Choroid plexus epithelial cell (primary cell): ENCODE measurements at places on chromosomes 12 and 14.

GRCh38 chr12:92140896-92141536 lies 4.6 kb downstream of the BTG1 start:
- DNase-seq = no peak

DNA sequence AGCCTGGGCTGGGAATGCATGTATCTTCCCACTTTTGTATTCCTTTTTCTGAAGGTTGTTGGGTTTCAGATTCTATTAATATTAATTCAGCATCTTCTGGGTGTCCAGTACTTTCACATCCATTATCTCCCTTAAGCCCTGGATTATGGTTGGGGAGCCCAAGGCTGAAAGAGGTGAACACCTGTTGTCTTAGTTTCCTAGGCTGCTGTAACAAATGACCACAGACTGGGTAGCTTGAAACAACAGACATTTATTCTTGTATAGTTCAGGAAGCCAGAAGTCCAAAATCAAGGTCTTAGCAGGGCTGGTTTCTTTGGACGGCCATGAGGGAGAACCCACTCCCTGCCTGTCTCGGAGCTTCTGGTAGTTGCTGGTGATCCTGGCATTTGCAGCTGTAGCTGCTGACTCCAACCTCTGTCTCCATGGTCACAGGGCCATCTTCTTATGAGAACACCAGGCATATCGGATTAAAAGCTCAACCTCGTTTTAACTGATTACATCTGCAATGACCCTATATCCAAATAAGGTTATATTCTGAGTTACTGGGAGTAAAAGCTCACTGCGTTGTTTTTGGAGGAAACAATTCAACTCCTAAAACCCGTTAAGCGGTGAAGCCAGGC lies 68.2 kb upstream of the CLMN start:
- no peak for DNase-seq

- DNase-seq = no peak
Measured at GRCh38 chr12:106769546-106769945, 4.9 kb upstream of the RIC8B start.

GRCh38 chr14:57816568-57817284 lies 49.2 kb downstream of the SLC35F4 start:
- DNase-seq = no peak

DNA sequence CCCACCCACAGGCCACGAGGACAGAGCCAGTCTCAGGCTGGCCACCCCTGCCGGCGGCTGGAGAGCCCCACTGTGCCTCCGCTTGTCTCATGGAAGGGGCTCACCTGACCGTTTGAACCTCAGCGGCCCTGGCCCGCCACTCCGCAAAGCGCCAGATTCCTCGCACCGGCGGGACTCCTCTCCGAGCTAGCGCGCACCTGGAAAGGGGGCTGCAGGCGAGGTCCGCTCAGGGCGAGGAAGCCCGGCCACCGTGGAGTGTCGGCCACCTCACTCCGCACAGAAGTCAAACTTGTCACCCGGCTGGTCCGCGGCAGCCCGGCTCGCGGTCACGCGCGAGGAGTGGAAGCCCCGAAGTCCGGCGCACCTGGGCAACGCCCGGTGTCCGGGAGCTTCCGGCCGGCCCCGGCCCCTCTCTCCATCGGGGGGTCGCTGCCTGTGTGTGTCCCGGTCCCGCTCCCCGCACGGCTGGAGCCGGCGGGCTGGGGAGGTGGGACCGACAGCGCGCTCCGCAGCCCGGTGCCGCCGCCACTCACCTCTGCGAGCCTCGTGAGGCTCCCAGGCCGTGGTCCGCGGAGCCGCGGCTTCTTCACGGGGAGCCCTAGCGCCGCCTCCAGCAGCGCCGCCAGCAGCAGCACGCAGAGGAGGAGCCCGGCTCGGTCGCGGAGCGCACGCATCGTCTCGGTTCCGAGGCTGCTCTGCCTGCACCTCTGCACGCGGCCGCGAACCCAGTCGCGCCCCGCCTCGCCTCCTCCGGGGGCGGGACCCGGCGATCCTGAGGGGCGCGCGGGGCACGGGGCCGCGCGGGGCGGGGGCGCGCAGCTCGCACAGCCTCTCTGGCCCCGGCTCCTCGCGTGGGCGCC lies at the start of gene ISM2:
Gene ISM2, minus strand, starts transcription at position 697 of the 860 bp plus-strand sequence. Its CDS starts 23 bp downstream, at position 674.
- peak; percentile 42 for DNase-seq

GRCh38 chr14:23402296-23403138 lies 5.6 kb downstream of the MYH6 start:
- peak; percentile 2 for DNase-seq

DNA sequence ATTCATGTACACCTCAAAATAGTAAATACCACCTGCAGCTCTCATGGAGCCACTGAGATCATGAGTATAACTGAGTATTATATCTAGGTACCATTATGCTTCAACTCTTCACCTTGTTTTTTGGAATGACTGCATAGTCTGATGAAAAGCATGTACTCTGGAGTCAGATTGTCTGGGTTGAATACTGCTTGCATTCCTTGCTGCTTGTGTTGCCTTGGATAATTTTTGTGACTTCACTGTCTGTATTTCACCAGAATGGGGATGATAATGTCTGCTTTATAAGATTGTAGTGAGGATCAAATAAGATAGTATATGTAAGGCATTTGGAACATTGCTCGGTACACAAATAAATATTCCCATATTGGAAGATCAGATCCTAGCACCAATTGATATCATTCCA lies 54.2 kb downstream of the SUSD6 start:
- DNase-seq = no peak

GRCh38 chr14:39734306-39734705 lies 302.1 kb upstream of the FBXO33 start:
- no peak for DNase-seq

- DNase-seq = no peak
Measured at GRCh38 chr14:98953551-98954348, 318.2 kb downstream of the BCL11B start.

GRCh38 chr14:50839691-50840090 lies 8.7 kb upstream of the NIN start:
- DNase-seq = no peak

GRCh38 chr12:26845057-26845666 lies 12.2 kb upstream of the ITPR2 start:
- peak; percentile 55 for DNase-seq

GRCh38 chr12:116910645-116911451 lies at the start of gene FBXW8:
Gene FBXW8, plus strand, starts transcription at chr12:116910950. Its CDS starts 88 bp downstream, at chr12:116911038.
- DNase-seq = peak; percentile 72

GRCh38 chr14:79298373-79298772 lies 912.9 kb downstream of the DIO2 start:
- DNase-seq = no peak

DNA sequence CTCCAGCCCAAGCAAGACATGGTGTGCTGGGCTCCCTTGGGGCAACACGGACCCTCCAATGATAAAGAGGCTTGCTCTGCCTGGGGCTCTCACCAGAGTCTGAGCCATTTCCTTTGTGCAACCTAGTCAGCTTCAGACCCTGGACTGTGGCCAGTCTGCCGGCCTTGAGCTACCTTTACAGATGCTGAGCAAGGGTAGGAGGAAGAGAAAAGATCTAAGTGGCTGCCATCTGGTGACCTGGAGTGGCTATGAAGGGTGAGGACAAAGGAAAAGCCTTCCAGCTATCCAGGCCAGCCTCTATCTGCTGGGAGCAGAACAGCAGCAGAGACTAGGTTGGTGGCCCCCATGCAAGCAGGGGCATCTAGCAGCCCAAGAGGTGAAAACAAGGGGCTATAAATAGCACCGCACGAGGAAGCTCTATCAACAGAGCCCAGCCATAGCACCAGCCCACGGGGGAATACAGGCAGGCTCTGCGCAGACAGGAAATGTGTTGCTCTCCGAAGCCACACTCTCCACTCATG lies 230.1 kb downstream of the FOXN3 start:
- peak; percentile 34 for DNase-seq

GRCh38 chr12:119915894-119916510 lies 38.9 kb upstream of the CIT start:
- no peak for DNase-seq

- DNase-seq = no peak
Measured at GRCh38 chr12:120536064-120536791, 2.1 kb downstream of the RNF10 start.

DNA sequence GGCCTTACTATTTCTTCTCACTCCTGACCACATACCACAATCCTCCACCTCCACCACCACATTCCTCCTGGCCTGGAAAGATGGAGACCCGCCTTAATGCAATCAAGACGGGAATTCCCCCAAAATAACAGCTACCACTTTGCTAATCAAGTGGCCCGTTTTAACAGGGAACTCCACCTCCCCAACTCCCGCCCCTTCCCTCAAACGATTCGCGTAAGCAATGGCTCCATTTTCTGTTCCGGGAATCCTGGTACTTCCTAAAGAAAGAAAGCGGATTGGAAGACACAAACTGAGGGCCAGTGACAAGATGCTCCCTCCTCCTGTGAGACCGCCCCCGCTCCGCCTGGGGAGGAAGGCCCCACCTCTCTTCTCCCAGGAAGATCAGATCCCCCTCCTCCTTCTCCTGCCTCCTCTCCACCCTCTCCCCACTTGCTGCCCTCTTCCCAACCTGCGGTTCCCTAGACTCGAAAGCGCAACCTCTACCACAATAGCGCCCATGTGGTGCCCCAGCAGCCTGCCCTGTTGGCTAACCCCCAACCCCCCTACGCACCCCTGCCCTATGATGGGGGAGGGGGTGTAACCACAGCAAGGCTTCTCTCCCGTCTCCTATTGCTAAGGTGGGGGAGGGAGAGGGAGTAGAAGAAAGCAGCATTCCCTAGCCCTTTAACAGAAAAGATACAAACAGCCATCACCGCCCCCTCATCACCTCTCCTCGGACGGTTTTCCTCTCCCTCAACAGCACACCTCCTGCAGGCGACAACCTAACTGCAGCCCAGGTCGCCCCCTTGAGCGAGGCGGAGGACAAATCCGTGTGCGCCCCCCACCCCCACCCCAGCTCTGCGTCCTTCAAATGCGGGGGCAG lies 777 bp downstream of the ARF3 start:
- peak; percentile 98 for DNase-seq

DNA sequence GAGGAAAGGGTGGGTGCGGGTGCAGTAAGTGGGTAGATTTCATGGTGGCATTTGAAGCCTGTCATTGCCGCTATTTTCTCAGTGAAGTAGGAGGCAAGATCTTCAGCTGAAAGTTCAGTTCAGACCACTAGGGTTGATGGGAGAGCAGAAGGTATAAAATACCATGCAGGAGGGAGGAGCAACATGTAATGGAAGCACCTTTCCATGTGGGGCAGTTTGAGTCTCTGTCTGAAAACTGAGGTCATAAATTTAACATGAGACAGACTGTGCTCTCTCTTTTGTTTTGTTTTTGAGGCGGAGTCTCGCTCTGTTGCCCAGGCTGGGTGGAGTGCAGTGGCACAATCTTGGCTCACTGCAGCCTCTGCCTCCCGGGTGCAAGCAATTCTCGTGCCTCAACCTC lies 22.7 kb downstream of the LRRC74A start:
- DNase-seq = no peak

- no peak for DNase-seq
Measured at GRCh38 chr14:75487155-75487671, 35.1 kb upstream of the BATF start.
